ENCODE measurements at places on chromosomes 12 and 14. TPM values are rescaled to one million over a fixed set of nuclear protein-coding genes. Genes with fewer than 3 reads are reported as not detected.

GRCh38 chr14:23536494-23536893 lies 15.1 kb downstream of the ZFHX2 start:
- H3K27me3 ChIP-seq = no peaks in the 10 kb centered on the region
- no peaks in the 10 kb centered on the region for H3K4me1 ChIP-seq
- no peaks in the 10 kb centered on the region for H3K36me3 ChIP-seq
- no peak overlapping the region for H3K27ac ChIP-seq
- H3K4me3 ChIP-seq = no peak overlapping the region

- H3K4me3 ChIP-seq = no peak overlapping the region
- H3K27me3 ChIP-seq = no peaks in the 10 kb centered on the region
- no peak for DNase-seq
- H3K36me3 ChIP-seq = peaks cover 10% of the 10 kb centered on the region
- no peak overlapping the region for H3K27ac ChIP-seq
- peaks cover 11% of the 10 kb centered on the region for H3K4me1 ChIP-seq
These were observed 1.7 kb upstream of the SLC38A2 start for GRCh38 chr12:46374310-46374709.

GRCh38 chr14:37124614-37125013 lies 47.8 kb downstream of the SLC25A21 start:
- no peaks in the 10 kb centered on the region for H3K36me3 ChIP-seq
- DNase-seq = no peak
- no peak overlapping the region for H3K27ac ChIP-seq

GRCh38 chr12:750366-751191 lies 1.8 kb upstream of the WNK1 start:
- H3K27ac ChIP-seq = peak overlapping the region; percentile 80
- H3K4me1 ChIP-seq = peaks cover 23% of the 10 kb centered on the region
- no peak overlapping the region for H3K4me3 ChIP-seq
- H3K36me3 ChIP-seq = no peaks in the 10 kb centered on the region

DNA sequence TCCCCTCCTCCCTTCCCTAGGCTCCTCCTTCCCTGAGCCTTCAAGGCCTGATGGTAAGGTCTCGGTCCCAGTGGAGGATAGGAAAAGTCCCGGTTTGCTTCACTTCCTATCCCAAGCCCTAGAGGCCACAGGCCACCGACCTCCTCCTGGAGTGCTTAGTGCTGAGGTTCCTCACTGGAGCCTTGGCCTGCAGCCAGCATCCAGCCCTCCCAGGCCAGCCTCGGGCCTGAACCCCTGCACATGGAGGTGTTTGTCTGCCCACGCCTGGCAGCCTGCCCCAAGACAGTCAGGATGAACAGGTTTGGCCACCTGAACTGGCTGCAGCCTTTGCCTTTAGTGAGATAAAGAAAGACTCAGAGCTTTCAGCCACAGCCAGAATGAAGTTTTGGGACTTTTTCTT lies 15.8 kb upstream of the KRT7 start:
- H3K27ac ChIP-seq = no peak overlapping the region
- peak; percentile 79 for DNase-seq
- no peaks in the 10 kb centered on the region for H3K27me3 ChIP-seq
- H3K4me3 ChIP-seq = no peak overlapping the region

DNA sequence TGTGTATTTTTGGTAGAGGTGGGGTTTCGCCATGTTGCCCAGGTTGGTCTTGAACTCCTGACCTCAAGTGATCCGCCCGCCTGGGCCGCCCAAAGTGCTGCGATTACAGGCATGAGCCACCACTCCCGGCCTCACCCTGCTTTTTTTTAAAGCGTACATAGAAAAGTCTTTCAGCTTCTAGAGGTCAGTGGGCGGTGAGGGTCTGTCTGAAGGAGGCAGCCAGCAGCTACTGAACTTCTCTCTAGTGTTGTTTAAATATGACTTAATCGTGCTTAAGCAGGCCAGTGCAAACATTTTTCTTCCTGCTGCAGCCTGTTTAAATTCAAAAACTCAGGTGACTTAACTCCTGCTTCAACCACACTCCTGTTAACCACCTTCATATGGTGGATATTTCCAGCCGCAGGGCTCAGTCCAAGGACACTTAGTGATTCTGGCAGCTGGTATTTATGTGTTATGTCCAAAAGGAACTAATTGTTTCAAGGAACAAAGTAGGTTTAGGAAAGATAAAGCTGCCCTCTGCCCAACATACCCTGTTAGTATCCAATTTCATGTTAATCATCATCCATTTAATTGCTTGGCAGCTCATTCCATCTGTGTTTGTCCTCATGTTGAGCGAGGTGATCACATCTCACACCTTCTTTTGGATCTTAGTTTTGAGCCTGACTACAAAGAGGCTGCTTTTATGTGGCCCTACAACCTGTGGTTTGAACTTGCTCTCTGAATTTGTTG lies 2.0 kb downstream of the PRKAB1 start:
- H3K4me3 ChIP-seq = no peak overlapping the region
- H3K27ac ChIP-seq = no peak overlapping the region
- H3K36me3 ChIP-seq = peaks cover 4% of the 10 kb centered on the region

GRCh38 chr12:96121271-96121711 lies 72.9 kb upstream of the ELK3 start:
- no peak overlapping the region for H3K4me3 ChIP-seq
- H3K27me3 ChIP-seq = no peaks in the 10 kb centered on the region
- H3K36me3 ChIP-seq = no peaks in the 10 kb centered on the region
- peaks cover 10% of the 10 kb centered on the region for H3K4me1 ChIP-seq
- DNase-seq = no peak
- H3K27ac ChIP-seq = no peak overlapping the region

GRCh38 chr14:22448905-22449599 lies 140.0 kb downstream of the DAD1 start:
- no peaks in the 10 kb centered on the region for H3K27me3 ChIP-seq
- no peak overlapping the region for H3K4me3 ChIP-seq
- no peaks in the 10 kb centered on the region for H3K36me3 ChIP-seq
- no peak overlapping the region for H3K27ac ChIP-seq

DNA sequence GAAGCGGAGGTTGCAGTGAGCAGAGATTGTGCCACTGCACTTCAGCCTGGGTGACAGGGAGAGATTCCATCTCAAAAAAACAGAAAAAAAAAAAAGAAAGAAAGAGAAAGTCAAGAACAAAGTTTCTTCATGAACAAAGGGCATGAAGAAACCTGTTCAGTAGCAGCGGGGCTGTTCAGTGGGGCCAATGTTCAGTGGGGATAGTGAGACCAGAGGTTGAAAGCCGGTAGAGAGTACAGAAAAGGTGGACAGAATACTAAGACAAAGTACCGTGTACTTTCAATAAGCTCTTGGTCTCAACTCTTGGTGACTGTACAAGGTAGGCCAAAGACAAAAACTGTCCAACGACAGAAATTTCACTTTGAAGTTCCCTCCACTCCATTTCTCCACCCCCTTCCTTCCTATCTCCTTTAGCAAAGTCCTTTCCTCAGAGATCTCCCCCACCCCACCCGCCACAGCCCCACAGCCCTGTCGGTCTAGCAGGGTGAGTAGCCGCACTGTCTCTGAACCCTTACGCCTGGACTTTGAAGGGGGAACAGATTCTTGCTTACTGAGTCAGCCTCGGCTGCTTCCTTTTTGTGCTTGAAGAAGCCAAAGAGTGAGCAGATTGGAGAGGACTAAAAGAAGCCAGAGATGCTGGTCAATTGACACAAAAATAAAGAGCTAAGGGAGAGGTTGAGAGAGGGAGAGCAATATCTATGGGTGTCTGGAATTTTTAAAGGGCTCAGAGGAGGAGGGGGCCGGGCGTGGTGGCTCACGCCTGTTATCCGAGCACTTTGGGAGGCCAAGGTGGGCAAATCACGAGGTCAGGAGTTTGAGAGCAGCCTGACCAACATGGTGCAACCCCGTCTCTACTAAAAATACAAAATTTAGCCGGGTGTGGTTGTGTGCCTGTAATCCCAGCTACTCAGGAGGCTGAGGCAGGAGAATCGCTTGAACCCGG lies 44.2 kb upstream of the FOS start:
- DNase-seq = no peak
- H3K27me3 ChIP-seq = no peaks in the 10 kb centered on the region
- no peak overlapping the region for H3K27ac ChIP-seq
- H3K4me1 ChIP-seq = peaks cover 8% of the 10 kb centered on the region

DNA sequence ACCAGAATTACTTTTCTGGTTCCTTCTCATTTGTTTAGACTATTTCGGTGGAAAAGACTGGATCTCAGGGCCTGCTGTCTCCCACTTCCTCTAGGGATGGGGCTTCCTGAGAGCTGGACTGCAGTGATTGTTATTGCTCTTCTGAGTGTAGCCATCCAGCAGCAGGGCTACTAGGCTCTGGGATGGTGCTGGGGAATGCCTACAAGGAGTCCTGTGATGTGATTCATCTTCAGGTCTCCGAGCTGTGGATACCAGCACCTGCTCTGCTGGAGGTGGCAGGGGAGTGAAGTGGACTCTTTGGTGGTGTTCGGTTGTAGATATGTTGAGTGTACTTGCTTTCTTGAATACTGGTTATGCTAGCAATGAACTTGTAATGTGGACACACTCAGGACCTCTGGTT lies 42.7 kb downstream of the AEBP2 start:
- peaks cover 23% of the 10 kb centered on the region for H3K36me3 ChIP-seq
- no peaks in the 10 kb centered on the region for H3K27me3 ChIP-seq
- peaks cover 14% of the 10 kb centered on the region for H3K4me1 ChIP-seq
- DNase-seq = no peak
- H3K27ac ChIP-seq = no peak overlapping the region

- no peaks in the 10 kb centered on the region for H3K4me1 ChIP-seq
- no peaks in the 10 kb centered on the region for H3K36me3 ChIP-seq
- no peaks in the 10 kb centered on the region for H3K27me3 ChIP-seq
- no peak overlapping the region for H3K27ac ChIP-seq
- no peak for DNase-seq
These were observed 87.2 kb upstream of the PTPRB start for GRCh38 chr12:70724444-70724843.

- H3K4me3 ChIP-seq = no peak overlapping the region
- DNase-seq = no peak
- peaks cover 3% of the 10 kb centered on the region for H3K4me1 ChIP-seq
These were observed 206.9 kb downstream of the TTC7B start for GRCh38 chr14:90609376-90609775.

DNA sequence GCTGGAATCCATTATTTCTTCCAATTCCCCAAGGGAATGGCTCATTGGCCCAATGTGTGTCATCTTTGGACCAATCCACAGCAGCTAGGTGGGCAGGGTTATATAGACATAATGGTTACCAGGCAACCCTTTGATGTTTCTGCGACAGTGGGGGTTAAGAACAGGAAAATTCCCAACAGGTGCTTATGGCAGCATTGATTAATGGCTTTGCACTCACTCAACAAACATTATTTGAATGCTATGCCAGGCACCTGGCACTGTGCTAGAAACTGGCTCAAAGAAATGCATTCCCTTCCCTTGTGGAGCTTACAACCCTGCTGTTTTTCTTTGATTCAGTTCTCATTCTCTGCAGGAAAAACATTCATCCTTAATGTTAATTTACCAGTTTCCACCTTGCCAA lies 1221.0 kb downstream of the AACS start:
- H3K4me1 ChIP-seq = no peaks in the 10 kb centered on the region
- no peak for DNase-seq
- H3K27ac ChIP-seq = no peak overlapping the region
- H3K4me3 ChIP-seq = no peak overlapping the region

DNA sequence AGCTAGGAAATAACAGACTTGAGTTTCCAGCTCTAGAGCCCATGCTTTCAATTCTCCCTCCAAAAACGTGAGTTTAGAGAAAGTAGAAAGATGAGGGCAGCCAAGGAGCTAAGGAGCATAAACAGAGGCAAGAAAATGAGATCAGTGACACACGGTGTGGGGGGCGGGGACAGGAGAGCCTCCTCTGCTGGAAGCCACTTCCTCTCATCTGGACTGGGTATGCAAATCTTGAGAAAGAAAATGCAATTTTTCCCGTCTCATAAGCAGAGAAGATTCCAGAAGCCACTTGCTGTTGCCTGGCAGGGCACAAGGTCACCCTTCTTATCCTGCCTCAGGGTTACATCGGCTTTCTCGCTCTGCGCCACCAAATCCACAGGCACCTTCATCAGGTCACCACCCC lies 6.0 kb downstream of the OR10P1 start:
- peak overlapping the region; percentile 21 for H3K27ac ChIP-seq
- no peak for DNase-seq
- no peaks in the 10 kb centered on the region for H3K36me3 ChIP-seq
- H3K4me3 ChIP-seq = no peak overlapping the region
- H3K27me3 ChIP-seq = no peaks in the 10 kb centered on the region

- H3K27ac ChIP-seq = peak overlapping the region; percentile 72
- H3K27me3 ChIP-seq = no peaks in the 10 kb centered on the region
- peaks cover 12% of the 10 kb centered on the region for H3K36me3 ChIP-seq
- no peak overlapping the region for H3K4me3 ChIP-seq
- peaks cover 2% of the 10 kb centered on the region for H3K4me1 ChIP-seq
These were observed 44.4 kb downstream of the DGLUCY start for GRCh38 chr14:91158091-91158790.

DNA sequence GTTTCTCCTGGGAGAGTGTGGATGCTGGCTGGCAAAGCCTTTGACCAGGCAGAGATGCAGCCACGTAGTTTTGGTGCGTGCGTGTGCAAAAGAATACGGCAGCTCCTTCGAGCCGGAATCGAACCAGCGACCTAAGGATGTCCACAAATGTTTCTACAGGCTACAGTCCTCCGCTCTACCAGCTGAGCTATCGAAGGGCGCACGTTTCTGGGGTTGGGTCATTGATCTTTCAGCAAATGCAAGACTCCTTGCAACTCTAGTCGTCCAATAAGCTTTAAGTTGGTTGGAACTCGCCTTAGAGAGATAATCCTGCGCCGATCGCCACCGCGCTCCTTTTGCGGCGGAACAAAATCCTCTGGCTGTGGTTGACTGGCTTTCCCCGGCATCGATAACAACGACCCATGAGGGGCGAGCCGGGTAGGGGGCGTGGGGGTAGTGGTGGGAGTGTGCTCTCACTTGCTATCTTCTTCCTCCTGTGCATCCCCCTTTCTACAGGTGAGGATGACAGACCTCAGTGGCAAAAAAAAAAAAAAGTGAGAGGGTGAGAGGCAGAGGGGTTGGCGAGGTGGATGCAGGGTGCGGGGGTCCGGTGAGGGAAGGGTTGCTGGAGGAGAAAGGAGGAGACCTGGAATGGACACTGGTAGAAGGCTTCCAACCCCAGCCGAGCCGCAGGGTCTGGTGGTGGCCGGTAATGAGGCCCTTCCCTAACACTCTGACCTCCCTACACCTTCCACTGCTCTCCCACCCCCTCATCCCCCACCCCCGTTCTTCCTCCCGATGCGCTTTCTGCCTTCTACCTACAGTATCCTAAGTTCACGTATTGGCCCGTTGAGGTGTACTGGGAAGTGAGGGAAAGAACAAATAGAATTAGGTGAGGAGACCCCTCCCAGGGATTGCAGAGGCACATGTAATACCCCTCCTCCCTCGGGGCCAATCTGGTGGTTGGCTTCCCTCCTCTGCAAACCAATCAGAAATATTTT lies 11.8 kb upstream of the OR6S1 start:
- no peaks in the 10 kb centered on the region for H3K36me3 ChIP-seq
- H3K4me1 ChIP-seq = no peaks in the 10 kb centered on the region
- no peak overlapping the region for H3K4me3 ChIP-seq
- no peaks in the 10 kb centered on the region for H3K27me3 ChIP-seq
- H3K27ac ChIP-seq = no peak overlapping the region
- peak; percentile 50 for DNase-seq

Gene LBHD2
- not detected for total RNA-seq

Gene SIVA1
- total RNA-seq = 91.8 TPM

Gene OR11H7
- not detected for total RNA-seq

Gene TEX52
- total RNA-seq = not detected

Gene EIF2S3B
- total RNA-seq = 2.4 TPM

Gene CLEC4D
- total RNA-seq = 4.5 TPM

Gene ARHGEF25
- 12.3 TPM for total RNA-seq
